Stimulated activated CD8-positive, alpha-beta memory T cell treated with anti-CD3 and anti-CD28 coated beads, Interleukin-2, amount 100 ng/mL, for 1 hour (primary cell): ENCODE measurements at places on chromosomes 1 and 21.

DNA sequence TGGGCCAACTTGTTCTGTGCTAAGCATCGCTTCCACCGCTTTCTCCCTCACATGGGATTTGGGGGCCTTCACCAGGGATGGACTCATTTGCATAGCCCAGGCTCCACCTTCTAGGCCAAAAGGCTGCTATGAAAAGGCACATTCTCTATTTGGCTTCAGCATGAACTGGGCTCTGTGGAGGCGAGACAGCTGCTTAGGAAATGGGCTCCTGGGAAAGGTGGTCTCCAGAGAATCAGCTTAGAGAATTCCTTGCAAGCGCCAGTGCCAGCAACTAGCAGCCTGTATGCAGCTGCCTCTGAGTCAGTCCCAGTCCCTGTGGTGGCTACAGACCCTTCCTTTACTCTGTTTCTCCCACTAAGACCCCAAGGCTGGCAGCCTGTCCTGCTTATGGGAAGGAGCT, 214.5 kb downstream of the HIVEP3 start:
- DNase-seq: no peak

- DNase-seq: no peak
These were observed 53.0 kb downstream of the IER5 start for GRCh38 chr1:181141431-181141910.

DNA sequence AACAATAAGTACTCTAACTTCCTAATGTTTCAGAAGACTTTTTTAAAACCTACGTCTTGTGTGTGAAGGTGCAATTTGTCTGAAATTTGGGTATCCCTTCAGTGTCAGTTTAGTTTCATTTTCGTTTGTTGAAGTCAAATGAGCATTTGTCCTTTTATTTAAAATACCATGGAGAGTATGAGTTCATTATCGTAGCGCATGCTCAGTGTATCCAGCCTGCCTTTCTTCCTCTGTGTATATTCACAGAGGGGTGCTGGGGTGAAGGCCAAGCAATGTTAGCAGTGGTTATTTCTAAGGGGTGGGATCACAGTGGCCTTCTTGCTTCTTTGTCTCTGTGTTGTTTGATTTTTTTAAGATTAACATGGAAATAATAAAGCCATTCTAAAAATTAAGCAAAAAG, 43.2 kb downstream of the CNN3 start:
- no peak for DNase-seq

DNA sequence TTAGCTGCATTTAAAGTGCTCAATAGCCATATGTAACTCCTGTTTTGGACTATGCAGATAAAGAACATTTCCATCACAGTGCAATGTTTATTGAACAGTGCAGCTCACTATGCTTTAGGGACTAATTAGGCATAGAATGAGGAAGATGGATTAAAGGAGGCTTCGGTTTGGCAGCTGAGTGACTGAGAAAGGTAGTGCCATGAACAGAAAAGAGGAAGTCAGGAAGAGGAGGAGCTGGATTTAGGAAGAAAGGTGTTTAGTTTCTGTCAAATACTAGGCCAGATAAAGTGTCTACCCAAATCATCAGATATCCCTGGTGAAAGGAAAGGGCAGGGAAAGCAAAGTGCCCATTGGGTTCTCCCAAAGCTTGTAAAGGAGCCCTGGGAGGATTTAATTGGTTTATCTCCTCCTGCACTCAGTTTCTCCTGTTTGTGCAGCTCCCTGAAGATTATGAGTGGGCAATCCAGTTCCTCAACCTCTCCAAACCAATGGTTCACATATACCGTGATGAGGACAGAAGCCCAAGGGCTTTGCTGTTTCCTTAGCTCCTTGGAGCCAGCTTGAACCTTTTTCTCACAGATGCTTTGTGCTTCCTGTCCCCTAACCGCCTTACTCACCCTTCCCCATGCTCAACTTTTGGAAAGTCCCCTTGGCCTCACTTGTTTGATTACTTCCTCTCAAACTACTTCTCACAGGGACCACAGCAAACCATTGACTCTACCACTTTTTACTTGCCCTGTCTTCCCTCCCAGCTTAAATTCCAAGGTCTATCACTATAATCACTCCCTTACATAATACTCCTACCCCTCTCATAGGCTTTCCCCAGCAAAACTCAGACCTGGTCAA, 3.5 kb upstream of the RAP1A start:
- no peak for DNase-seq
